ENCODE measurements at places on chromosomes 12 and 14.

- no peak for DNase-seq
Measured at GRCh38 chr14:97705976-97706375, 908.8 kb downstream of the VRK1 start.

DNA sequence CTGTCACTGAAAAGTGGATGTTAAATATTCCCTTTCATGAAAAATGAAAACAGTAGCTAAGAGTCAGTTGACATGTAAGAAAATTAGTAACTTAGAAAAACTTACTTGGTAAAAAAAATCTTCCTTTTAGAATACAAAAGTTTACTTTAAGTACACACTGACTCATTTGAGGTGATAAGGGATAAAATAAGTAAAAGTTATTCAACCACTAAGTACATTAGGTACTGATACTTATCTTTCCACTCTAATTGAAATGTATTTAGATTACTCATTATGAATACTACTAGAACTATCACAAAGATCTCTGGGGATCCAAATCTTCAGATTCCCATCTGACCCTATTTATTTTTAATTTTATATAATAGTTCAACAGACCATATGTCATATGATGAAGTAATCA is 12.2 kb downstream of the SYCP3 start:
- DNase-seq, result no peak

GRCh38 chr12:91851741-91852477 is 293.7 kb downstream of the BTG1 start:
- DNase-seq, result no peak

- no peak for DNase-seq
Measured at GRCh38 chr12:132513070-132513398, 23.1 kb downstream of the FBRSL1 start.

GRCh38 chr14:100203962-100204834 is 34.7 kb upstream of the YY1 start:
- DNase-seq, result no peak
